ENCODE measurements at places on chromosomes 4 and X. TPM values are rescaled to one million over a fixed set of nuclear protein-coding genes. Genes with fewer than 3 reads are reported as not detected.

SHISA3 gene
- total RNA-seq: not detected

MAGEB2 gene
- not detected for total RNA-seq

SLC9A7 gene
- 42.0 TPM for total RNA-seq

NDNF gene
- total RNA-seq: 9.8 TPM

C4orf54 gene
- under 0.01 TPM for total RNA-seq

MAGEA9B gene
- total RNA-seq: not detected

MAMLD1 gene
- total RNA-seq: 2.7 TPM

GLRB gene
- total RNA-seq: 32.4 TPM

MAGEB6B gene
- total RNA-seq: not detected

PPP4R3C gene
- total RNA-seq: not detected

CXCL3 gene
- not detected for total RNA-seq

All from osteoblast (primary cell).